Colonic mucosa (tissue), 4 donors: ENCODE measurements at places on chromosomes 5 and 9.

- no peak for DNase-seq
Observed at GRCh38 chr5:150238646-150239045, 48.8 kb downstream of the SLC6A7 start.

DNA sequence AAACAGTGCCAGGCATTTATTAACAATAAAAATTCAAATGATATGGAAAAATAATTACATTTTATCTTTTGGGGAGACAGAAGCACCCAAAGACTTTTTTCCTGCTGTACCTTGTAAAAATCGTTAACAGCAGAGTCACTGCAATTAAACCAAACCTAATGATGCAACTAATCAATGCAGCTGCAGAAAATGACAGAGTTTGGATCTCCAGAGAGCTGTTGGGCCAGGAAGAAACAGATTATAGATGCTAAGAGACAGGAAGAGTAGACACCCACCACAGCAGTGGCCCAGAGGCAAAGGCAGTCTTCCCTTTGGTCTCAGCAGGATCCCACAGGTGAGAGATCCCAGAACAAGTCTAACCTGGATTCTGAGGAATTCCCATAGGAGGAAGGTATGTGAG lies 53.0 kb downstream of the SPOCK1 start:
- no peak for DNase-seq

DNA sequence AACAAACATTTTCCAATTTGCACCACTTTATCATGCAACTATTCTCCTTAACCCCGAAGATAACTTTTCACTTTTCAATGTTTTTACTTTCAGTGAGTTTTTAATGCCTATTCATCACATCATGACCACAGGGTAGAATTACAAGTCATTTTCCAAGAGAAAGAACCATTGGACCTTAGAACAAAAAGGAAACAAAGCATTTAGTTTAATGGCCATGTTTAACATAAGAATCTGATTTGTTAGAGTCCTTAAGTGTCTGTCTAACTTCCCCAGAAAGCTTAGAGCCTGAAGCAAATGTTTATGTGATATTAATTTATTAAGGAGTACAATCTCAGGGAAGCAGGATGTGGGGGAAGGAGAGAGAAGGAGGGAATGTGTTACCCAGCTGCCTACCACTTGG lies 325.8 kb upstream of the RIOK2 start:
- no peak for DNase-seq

DNA sequence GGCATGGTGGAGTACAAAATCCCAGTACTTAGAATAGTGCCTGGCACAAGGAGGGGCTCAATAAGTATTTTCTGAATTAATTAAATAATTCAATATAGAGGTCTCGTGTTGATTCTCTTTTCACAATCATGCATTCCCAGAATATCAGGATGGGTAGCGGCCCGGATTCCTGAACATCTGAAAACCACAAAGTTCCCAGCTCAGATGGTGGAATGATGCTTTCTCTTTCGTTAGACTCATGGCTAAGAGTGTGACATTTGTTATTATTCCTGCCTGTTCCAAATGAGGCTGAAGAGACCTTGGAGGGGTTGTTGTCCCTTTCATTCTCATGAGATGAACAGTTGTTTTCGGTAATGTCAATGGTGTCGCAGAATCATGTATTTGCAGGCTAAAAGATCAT lies 95.4 kb upstream of the LIFR start:
- DNase-seq = no peak

GRCh38 chr5:127353796-127354195 lies 63.2 kb downstream of the MEGF10 start:
- DNase-seq = peak; percentile 25

DNA sequence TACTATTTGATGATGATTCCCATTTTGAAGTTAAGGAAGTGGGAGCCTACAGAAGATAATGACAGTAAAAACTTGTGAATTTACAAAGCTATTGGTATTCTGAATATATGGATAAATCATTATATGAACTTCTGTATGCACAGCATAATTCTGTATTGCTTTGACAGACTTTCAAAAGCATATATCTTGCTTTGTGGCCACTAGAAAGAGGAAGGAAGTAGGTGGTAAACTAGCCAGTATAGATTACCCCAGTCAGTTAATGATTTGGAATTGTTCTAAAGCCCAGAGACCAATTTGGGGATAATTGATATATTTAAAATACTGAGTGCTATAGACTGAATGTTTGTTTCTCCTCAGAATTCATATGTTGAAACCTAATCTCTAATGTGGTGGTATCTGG lies 53.0 kb downstream of the NR2F1 start:
- DNase-seq = no peak

DNA sequence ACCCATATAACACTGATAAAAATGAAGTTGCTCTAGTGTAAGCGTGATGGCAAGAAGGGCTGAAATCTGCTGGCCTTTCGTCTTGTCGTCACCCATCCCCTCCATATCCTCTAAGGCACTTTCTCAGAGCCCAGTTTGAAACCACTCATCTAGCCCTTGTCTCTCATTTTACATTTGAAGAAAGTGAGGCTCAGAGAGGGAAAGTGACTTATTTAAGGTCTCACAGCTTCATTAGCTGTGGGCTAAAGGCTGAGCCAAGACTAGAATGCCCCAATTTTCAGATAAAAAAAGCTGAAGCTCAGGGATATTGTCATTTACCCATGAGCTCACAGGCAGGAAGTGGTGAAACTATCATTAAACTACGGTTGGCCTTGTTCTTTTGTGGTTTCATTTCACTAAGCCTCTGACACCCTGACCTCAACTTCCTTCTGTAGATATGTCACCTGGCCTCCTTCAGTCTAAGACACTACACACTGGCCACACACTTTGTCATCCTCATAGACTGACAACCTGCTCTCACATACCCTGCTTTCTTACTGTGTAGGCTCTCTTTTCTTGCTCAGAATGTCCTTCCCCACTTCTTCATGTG lies 176.7 kb upstream of the DMAC1 start:
- no peak for DNase-seq

DNA sequence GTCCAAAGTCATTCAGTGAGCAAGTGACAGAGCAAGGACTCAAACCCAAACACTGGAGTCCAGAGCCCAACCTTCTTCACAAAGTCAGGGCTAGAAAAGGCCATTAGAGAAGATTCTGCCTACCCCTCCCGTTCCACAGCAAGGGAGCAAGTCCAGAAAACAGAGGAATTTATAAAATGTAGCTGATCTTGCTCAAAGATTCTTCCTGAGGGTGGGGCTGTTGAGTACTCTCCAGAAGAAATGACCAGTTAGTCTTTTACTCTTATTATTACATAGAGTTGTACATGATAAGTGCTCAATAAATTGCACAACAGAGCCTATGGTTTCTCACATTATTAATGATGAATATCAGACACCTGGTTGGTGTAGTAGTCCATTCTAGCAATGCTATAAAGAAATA lies 39.3 kb upstream of the HMHB1 start:
- DNase-seq = no peak

GRCh38 chr5:156421798-156422197 lies 94.8 kb downstream of the SGCD start:
- no peak for DNase-seq

GRCh38 chr9:111431684-111432083 lies 52.5 kb downstream of the ECPAS start:
- DNase-seq = no peak

- no peak for DNase-seq
Observed at GRCh38 chr5:103801681-103802080, 239.1 kb upstream of the NUDT12 start.

GRCh38 chr9:95425910-95426551 lies 90.7 kb downstream of the PTCH1 start:
- peak; percentile 64 for DNase-seq
